ENCODE measurements at places on chromosomes 5 and 9.

GRCh38 chr5:131022811-131023497, 142.1 kb downstream of the HINT1 start:
- no peak for DNase-seq

GRCh38 chr9:34929506-34930102, 28.5 kb upstream of the PHF24 start:
- DNase-seq, result peak; percentile 21

- DNase-seq, result no peak
Measured at GRCh38 chr5:111311666-111312065, 87.5 kb downstream of the CAMK4 start.

- peak; percentile 62 for DNase-seq
Measured at GRCh38 chr5:13957032-13957645, 12.7 kb upstream of the DNAH5 start.

GRCh38 chr5:147822686-147823491, 8.6 kb downstream of the SPINK1 start:
- DNase-seq, result peak; percentile 60

GRCh38 chr5:26868504-26868903, 169.9 kb downstream of the CDH9 start:
- DNase-seq, result no peak

- DNase-seq, result peak; percentile 83
Measured at GRCh38 chr5:149210225-149210624, 61.4 kb upstream of the AFAP1L1 start.

- DNase-seq, result no peak
Measured at GRCh38 chr5:42745856-42746255, 10.8 kb upstream of the CCDC152 start.

- DNase-seq, result peak; percentile 92
Measured at GRCh38 chr9:91302831-91303230, 58.9 kb downstream of the AUH start.

- DNase-seq, result no peak
Measured at GRCh38 chr5:54120473-54120872, 189.9 kb downstream of the ARL15 start.

- peak; percentile 74 for DNase-seq
Measured at GRCh38 chr9:109751253-109751652, 28.7 kb upstream of the PALM2AKAP2 start.

GRCh38 chr5:34062419-34062818, 19.4 kb upstream of the C1QTNF3 start:
- no peak for DNase-seq

GRCh38 chr5:100890461-100891008, 12.5 kb downstream of the ST8SIA4 start:
- no peak for DNase-seq

DNA sequence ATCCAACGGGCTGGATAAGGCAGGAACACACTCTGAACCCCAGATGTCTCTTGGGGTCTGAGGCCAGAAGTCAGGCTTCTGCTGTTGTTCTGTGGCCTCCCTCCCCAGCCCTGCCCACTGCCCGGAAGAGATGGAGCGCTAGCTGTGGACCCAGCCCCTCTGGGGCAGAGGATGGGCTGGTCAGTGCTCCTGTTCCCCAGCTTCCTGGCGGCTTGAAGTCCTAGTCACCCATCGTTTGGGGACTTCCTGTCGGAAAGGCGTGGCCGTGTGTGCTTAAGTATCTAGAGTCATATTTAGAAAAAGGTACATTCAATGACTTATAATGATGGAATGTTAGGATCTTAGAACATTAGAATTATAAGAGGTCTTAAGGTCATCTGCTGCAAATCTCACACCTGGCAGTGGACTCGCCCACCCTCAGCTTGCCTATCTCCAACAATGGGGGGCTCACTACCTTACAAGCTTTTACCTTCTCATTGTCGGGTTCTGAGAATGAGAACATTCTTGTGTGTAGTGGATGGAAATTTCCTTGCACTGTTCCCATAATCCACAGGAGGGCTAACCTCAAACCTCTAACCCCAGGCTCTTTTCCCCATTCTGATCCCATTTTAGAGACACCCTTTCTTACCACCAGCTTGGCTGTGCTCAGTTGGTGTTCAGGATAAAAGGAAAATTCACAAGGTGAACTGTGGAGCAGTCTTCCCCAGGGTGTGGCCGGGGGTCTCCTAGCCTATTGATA, 13.4 kb upstream of the AIF1L start:
- no peak for DNase-seq

DNA sequence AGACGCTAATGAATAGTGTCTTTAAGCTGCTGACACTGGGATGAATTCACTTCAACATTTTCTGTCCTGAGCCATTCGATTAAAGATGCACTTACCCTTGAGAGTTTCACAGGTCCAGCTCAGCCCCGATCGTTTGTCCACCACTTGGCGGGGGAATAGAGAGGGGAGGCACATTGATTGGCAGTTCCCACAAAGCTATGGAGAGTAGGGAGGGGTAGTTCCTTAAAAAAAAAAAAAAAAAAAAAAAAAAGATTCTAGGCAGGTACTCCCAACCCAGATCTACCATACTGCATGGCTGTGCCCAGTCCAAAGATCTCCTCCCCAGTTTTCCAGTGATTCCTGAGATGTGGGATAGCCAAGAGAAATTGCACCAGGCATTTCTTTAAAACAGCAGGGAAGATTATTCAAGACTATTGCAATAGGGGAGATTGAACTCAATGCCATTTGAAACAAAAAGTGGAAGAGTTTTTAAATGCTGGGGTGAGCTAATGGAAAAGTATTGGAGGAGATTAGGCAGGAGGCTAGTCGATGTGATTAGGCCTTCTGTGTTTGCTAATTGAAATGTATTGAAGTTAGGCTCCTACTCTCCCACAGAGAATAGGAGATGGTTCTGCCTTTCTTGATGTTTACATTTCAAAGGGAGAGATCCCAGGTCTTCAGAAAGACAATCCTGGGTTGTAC, 2217.4 kb upstream of the WWC1 start:
- no peak for DNase-seq

DNA sequence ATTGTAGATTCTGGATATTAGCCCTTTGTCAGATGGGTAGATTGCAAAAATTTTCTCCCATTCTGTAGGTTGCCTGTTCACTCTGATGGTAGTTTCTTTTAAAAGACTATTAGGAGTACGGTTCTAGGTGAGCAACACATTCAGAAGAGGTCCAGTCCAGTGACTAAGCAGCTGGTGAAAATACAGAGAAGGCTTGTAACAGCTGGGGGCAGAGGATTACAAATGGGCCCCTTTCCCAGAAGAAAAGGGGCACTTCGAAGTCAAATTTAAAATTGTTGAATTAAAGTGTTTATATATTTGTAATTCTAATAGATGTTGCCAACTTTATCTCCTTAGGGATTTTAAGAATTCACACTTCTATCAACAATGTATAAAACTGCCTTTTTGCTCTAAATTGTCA, 720.5 kb downstream of the TLE4 start:
- DNase-seq, result no peak

DNA sequence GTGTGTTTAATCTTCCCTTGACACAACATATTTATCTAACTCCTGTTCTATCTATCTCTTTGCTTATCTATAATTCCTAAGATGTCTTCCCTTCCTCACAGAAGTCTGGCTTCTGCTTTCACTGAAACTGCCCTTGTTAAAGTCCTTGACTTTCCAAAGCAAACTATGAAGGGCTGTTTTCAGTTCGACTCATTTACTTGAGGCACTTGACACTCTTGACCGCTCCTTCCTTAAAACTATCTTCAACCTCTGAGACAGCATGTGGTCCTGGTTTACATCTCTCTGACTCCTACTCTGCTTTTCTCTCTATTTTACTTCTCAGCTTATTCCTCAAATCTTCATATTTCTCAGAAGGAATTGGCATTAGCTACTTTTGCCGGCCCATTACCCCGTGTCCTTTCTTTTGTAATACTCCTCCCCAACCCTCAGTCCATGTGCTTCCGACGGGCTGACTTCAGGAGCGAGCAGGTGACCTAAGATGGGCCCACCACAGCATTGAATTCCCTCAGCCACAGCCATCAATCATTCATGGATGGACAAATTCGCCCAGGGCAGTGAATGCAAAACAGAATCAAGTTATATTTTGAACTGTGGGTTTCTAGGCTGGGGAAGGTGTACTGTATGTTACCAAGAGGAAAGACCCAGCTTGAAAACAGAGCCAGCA, 1089.2 kb downstream of the PTPRD start:
- DNase-seq, result no peak

GRCh38 chr5:19229179-19229835, 758.7 kb downstream of the CDH18 start:
- no peak for DNase-seq

DNA sequence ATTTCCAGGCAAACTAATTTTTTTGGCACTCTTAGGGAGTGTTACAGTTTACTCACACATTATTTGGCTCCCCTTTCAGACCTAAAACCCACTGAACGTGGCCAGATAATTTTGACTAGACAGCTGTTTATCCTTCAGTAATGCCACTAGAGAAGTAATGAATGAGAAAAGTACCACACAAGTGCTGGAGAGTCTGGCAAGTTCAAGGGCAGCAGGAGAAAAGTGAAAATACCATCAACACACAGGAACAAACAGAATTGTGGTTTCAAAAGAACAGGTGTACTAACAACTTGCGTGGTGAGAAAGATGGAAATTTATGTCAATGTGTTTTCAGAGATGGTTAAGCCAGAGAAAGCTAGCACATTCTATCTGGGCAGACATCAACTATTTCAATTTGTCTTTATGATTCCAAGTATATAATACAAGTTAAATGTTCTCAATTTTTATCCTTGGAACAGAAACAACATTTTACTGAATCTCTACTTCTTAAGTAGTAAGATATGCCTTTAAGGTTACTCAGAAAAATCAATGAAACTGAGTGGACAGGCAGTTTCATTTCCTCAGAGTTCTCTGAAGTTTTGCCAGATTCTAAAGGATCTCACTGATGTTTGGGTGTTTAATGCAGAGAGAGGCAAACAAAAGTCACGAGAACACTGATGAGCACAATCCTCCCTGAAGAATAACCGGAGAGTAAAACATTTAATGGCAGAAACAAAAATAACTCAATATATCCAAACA, 91.0 kb downstream of the ARSB start:
- DNase-seq, result no peak

DNA sequence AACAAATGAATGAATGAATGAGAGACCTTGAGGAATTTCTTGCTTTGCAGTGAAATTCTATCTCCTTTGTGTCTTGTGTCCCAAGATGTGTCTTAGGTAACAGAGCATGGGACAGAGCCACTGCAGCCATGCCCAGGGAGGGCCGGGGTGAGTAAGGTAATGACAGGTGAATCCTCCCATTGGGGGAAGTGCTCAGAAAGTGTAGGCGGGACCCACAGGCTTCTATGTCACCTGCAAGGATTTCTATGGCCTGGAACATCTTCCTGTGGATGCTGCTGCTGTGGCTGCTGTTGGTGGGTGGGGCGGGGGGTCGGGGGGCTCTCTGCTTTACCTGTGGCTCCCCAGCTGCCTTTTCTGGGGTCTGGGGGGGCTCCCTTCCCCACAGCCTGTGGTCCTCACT, 133.6 kb upstream of the IER5L start:
- DNase-seq, result no peak

DNA sequence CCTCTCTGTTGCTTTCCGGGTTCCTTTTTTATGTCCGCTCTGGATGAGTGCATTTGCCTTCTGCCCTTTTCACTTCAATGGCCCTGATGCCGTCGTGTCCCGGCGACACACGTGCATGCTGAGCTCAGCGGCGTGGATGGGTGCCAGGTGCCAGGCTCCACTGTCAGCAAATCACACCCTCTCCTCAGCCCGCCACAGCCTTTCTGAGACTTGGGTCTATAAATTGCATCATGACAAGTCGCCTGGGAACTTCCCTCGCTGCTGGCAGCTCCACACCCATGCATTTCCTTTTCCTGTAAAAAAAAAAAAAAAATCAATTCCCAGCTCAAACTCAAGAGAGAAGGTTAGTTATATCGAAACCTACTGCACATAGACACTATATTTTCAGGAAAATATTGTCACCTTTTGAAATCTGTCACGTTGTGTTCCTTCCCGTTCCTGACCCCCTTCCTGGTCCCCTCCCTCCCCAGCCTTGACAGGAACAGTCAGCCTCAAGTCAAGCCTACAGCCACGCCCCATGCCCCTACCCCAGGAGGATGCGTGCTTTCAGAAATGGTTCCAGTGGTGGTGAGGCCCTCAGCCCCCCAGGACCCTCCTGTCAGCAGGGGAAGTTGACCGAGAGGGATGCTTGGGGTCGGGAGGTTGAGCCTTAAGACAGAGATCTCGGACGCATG, 110.3 kb upstream of the PTCH1 start:
- DNase-seq, result no peak

- DNase-seq, result no peak
Measured at GRCh38 chr5:139642213-139642612, 5.9 kb upstream of the CXXC5 start.

DNA sequence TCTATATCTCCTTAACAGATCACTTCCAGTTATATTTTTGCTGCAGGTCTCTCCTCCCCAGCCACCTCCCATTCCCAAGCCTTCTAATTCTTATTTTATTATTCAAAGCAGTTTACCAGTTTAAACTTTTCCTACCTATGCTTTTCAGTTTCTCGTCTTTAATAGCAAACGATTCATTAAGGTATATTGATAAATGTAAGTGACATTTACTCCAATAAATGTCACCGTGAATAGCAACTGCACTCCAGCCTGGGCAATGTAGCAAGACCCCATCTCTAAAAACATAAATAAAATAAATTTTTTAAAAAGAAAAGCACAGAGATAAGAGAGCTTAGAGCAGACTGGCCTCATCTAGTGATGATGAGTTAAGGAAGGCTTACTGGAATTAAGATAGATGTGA, 42.6 kb downstream of the ARRDC3 start:
- DNase-seq, result no peak

DNA sequence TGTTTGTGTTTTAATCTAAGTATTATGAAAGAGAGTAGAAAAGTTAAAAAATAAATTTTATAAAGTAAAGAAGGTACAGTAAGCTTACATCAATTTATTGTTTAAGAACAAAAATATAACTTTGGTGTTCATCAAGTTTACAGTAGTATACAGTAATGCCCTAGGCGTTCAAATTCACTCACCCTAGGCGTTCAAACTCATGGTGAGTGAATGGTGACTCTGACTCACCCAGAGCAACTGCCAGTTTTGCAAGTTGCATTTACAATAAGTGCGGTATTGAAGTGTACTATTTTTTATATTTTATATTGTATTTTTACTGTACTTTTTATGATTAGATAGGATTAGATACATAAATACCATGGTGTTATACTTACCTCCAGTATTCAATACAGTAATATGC, 421.3 kb downstream of the CDH12 start:
- DNase-seq, result no peak

- no peak for DNase-seq
Measured at GRCh38 chr5:58800861-58801540, 218.1 kb downstream of the RAB3C start.

- DNase-seq, result no peak
Measured at GRCh38 chr5:101878190-101878589, 417.9 kb downstream of the SLCO4C1 start.

DNA sequence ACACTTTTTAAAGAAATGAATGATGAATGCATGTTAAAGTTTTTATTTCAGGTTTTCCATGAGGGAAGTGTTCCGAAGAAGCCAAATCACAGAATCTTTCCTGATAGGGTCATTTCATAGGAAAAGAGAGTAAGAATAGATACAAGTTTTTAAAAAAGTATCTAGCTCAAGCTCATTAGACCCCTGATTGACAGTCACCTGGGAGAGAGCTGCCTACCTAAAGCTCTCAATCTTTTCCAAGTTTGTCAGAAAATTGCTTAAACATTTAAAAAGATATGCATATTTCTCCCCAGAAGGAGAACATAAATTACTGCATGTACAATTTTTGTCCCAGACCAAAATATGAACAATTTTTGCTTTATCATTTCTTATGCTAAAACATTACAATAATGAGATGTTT, 47.9 kb upstream of the CHSY3 start:
- DNase-seq, result no peak
